ENCODE measurements at places on chromosomes 13 and 19.

DNA sequence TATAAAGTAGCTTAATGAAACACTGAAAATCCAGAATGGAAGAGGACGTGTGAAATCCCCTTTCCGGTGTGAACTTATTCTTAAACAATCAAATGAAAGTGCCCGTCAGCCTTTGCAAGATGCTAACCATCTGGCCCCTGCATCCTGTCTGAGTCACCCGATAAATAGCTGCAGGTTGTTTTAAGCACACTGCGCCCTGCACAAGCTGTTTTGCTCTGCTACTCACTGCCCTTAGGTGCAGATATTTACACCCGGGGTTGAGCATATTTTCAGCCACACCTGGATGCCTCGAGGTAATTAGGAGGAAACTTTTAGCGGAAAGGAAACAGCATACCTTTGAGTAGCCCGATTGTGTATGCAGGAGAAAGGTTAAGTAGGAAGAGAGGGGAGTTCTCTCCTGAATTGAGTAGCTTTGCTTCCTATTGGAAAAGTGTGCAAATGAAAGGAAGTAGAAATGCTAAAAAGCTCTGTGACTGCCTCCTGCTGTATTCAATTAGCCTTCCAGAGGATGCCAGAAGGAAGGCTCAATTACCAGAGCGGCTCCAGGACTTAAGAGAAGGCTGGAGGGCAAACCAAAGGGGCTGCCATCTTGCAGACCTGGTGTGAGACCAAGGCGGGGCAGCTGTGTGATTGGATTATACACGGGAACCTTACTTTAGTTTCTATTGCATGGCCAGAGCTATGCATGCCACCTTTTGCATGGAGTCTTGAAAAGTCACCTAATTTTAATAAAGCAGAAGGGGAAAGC lies 42.5 kb downstream of the IRS2 start:
- no peak for DNase-seq

DNA sequence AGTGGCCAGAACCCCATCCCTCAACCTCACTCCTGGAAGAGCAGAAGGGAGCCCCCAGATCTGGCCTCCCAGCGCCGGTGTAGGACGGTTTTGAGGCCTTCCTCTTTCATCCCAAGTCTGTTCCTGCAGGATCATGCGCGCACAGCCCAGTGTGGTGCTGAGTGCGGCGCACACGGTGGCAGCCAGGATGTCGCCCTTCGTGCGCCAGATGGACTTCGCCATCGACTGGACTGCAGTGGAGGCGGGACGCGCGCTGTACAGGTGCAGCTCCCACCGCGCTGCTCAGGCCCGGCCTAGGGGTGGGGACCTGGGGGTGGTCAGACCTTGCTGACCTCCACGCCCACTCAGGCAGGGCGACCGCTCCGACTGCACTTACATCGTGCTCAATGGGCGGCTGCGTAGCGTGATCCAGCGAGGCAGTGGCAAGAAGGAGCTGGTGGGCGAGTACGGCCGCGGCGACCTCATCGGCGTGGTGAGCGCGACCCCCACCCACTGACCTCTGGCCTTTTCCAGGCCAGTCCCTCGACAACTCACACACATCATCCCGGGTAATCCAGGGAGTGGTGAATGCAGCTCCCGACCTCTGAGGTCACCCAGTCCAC lies 14.8 kb downstream of the PNPLA6 start:
- no peak for DNase-seq

DNA sequence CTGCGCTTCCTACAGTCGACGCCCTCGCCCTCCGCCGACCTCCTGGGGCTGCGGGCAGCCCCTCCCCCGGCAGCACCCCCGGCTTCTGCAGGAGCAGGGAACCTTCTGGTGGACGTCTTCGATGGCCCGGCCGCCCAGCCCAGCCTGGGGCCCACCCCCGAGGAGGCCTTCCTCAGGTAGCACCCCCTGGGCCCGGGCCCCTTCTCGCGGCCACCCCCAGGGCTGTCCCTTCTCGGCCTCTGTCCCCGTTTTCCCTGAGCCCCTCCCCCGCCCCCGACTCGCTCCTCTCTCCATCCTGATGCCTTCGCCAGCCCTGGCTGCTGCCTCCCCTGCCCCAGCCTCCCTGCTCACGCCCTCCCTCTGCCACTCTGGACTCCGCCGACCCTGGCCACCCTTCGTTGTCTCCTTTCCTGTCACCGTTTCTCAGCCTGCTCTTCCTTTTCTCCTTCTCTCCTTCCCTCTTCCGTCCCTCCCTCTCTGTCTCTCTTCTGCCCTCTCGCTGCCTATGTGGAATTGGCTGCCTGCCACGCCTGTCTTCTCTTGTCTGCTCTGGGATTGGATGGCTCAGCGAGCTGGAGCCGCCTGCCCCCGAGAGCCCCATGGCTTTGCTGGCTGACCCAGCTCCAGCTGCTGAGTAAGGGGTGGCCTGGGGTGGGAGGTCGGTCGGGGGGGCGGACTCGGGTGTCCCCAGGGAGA lies 11.0 kb downstream of the FUZ start:
- no peak for DNase-seq

DNA sequence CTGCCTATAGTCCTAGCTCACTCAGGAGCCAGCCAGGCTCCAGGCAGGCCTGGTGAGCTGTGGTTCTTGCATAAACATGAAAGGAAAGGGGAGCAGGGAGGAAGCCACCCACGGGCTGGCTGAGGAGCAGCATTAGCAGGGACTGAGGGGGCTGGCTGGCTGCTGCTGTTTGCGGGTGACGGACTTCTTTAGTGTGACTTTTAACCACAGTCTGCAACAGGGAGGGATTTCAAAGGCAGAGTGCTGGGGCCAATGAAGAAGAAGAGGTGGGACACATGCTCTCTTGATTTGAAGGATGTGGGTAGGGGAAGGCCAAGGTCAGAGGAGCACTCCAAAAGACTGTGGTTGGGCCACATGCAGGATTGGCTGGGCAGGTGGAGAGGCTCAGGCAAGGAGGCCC lies 223.0 kb downstream of the DNAJC15 start:
- DNase-seq, result no peak

- DNase-seq, result no peak
Measured at GRCh38 chr19:14562660-14563589, 8.9 kb downstream of the NDUFB7 start.

DNA sequence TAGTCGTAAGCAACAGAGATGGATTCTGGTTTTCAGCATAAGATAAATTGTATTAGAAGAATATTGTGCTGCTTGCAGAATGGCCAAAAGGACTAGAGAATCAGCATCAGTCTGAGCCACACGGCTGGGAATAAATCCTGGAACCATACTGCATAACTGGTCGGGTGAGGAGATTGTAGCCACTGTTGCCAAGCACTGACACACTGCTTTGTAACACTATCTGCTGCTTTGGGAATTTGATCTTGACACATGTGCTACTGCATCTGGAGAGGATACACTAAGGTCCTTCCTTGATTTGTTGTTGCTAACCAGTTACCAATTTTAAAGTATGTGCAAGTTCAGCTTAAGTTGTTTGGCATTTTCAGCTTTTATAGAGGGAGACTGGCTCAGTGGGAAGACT lies 1.9 kb downstream of the HNRNPA1L2 start:
- DNase-seq, result no peak

GRCh38 chr13:33479105-33479504 lies 193.6 kb upstream of the STARD13 start:
- no peak for DNase-seq

Data from progenitor cell of endocrine pancreas (in vitro differentiated cells).